ENCODE measurements at places on chromosomes 12 and 14.

DNA sequence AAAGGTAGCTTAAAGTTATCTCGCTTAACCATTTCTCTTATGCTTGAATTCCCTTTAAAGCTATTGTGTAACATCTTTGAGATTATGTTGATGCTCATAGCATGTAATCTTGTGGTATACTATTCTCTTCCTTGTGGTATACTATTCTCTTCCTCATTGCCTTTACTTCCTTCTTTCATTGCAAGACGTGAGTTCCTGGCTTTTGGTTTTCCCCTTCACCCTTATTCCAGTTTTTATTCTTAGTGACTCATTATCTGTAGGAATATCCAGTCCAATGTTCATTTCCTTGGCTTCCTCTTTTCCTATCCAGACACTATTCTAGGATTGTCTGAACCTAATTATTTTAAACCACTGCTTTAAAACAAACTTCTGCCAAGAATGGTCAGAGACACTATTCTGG, 564.0 kb downstream of the CCER1 start:
- DNase-seq = no peak

DNA sequence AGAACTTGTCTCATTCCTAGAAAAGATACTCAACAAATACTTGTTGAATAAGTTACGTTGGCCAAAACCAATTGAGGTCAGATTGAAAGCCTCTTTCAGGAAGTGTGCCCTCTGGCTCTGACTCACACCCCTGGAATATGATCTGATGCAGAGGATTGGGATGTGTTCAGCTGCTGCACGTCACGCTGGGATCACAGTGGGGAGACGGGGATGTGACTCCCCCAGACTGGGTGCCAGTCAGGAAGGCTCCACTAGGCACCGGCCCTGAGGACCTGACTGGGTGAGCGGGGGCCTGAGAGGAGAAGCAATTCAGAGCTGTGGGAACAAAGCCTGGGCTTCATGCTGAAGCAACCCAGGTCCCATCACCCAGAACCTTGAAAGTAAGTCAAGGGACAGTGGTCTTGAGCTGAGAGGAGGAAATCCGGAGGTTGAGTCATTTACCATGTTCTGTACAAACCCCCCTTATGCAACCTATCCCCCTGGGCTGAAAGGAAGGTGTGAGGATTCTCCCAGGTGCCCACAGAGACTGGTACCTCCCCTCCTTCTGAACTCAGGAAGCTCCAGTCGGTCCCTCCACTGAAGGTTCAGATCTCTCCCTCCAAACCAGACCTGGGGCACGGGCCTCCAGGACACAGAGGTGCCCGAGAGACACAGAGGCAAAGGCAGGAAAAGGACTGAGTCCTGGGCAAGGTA, 3.9 kb downstream of the CEBPE start:
- DNase-seq = no peak

- no peak for DNase-seq
These were observed 3.6 kb upstream of the GPR132 start for GRCh38 chr14:105068818-105069217.

DNA sequence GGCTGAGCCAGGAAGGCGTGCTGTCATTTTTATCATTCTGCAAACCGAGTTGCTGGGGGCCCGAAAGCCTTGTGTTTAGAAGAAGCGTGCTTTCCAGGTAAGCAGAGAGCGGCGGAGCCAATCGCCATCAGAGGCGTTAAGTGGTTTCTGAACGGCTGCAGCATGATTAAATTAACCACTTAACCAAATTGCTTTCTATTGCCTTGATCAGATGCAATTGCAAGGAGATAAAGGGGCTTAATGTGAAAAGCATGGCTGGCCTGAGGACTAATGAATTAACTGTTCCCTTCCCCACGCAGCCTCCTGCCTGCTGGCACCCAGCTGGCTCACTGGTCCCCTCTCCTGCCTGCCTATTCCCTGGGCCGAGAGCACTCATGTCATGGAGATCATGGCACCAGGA, 36.6 kb upstream of the CHGA start:
- no peak for DNase-seq

Measured in activated CD8-positive, alpha-beta memory T cell treated with anti-CD3 and anti-CD28 coated beads for 24 hours (primary cell).